ENCODE measurements at places on chromosomes 5 and 9. TPM values are rescaled to one million over a fixed set of nuclear protein-coding genes. Genes with fewer than 3 reads are reported as not detected.
A peak's percentile ranks its signal among the peaks of the same experiment; 100 is the strongest.

DNA sequence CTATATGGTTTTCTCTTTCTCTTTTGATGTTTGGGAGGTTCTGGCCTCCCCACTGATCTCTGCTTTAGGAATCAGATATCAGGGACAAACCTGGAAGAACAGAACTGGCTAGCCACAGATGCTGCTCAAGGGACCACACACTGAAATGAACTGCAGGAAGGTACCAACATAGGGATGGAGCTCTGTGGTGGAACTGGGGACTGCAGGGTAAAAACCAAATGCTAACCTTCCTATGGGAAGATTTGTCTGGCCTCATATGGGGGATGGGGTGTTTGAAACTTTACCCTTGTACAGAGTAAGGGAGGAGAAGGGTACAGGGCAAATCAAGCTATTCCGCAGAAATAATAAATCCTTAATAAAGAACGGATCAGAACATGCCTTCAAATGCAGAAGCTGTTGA is 49.4 kb downstream of the ELOVL7 start:
- no peak for DNase-seq

- DNase-seq, result no peak
These were observed 13.6 kb downstream of the CKMT2 start for GRCh38 chr5:81246697-81247096.

DNA sequence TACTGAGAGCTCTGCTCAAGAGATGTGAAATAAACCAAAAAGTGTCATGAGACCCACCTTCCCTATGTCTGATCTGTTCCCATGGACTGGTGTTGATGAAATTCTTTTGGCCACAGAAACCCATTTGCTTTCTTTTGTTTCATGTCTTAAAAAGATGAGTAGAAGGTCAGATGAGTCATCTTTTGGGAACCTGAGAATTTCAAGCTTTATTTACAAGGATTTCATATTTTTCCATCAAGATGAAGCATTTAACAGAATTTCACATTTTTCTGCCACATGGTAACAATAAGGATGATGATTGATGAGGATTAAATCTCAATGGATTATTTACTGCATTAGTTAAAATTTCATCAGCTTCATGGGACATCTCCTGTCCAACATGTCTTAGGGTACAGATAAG is 337.8 kb downstream of the DEPDC1B start:
- no peak for DNase-seq

DNA sequence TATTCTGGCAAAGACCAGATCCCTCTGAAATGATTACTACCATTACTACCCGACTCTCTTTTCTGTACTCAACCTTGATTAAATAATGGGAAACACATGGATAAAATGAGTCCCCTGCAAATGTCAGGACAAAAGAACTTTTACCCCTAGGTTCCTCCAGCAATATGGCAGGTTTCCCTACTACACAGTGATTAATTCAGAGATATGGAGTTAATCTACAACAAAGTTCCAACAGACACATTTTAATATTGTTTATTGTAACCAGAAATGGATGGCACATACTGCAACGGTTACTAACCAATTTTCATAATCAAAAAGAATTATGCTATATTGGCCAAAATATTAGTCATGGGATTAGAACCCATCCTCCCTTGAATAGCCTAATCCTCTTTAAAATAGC is 294.8 kb downstream of the ATPSCKMT start:
- no peak for DNase-seq

DNA sequence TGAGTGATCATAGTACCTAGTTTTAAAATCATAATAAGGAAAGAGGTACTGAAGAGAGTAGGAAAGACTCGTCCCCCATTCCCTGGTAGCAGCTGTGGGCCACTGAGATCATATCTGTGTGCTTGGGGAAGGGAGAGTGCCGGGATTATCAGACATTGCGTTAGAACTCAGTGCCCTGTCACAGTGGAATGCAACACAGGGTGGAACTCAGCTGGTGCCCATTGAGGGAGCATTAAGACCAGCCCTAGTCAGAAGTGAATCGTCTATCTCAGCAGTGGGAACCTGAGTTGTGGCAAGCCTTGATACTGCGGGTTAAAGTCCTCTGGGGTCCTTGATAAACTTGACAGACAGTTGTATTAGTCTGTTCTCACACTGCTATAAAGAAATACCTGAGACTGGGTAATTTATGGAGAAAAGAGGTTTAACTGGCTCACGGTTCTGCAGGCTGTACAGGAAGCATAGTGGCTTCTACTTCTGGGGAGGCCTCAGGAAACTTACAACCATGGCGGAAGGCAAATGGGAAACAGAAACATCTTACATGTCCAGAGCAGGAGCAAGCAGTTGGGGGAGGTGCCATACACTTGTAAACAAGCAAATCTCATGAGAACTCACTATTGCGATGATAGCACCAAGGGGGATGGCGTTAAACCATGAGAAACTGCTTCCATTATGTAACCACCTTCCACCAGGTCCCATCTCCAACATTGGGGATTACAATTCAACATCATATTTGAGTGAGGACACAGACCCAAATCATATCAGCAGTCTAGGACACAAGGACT is 33.1 kb downstream of the NDUFAF2 start:
- DNase-seq, result no peak

GRCh38 chr5:116371935-116372334 is 202.7 kb downstream of the SEMA6A start:
- no peak for DNase-seq

DNA sequence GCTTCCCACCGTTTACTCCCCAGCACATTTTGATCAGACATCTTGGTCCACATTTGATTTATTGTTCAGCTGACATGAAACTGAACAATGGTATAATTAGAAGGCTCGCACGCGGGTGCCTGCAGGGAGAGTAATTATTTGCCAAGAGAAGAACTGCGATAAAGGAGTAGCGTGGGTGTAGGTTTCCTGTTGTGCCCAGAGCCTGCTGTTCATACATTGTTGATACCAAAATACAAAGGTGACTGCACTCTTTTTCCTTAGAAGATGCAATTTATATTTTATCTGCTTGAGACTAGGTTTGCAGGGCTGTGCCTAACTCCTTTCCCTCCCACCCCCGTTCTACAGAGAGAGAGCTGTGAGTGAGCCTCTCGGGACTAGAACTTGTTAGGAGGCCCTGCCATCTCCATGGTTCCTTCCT is 241.8 kb upstream of the MSX2 start:
- DNase-seq, result no peak

DNA sequence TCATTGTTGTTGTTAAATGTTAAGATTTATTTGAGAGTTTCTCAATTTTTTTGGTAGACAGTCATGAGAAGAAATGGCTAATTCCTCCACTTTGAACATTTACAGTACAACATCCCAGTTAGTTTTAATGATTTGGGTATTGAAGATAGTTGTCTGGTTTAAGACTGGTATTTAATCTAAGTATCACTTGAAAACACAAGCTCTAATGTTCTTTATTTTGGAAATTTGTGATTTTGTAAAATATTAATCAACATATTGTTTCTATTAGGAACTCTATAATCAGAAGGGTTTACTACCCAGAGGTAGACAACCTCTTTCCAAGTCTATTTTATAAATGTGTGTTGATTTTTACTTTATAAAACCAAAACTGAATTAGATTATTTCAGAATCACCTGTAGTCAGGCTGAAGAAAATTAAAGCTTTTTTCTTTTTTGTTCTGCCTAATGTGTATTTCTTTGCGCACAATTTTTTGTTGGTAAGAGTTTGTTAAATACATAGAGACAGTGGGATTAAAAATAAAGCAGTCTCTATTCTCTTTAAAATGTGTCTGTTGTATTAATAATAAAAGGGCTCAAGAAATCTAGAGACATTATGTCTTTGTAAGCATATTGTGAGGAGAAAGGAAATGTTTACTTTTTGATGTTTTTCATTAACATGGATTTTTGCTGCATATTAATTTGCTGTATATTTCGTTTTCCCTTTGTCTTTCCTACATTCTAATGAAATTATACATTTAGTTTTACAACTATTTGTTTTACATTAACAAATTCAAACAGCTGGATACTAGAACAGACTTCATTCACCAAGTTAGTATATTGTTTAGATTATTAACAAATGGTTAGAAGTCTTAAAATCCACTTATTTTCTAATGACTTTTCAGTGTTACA is 3.9 kb upstream of the PURA start:
- peak; percentile 18 for DNase-seq

DNA sequence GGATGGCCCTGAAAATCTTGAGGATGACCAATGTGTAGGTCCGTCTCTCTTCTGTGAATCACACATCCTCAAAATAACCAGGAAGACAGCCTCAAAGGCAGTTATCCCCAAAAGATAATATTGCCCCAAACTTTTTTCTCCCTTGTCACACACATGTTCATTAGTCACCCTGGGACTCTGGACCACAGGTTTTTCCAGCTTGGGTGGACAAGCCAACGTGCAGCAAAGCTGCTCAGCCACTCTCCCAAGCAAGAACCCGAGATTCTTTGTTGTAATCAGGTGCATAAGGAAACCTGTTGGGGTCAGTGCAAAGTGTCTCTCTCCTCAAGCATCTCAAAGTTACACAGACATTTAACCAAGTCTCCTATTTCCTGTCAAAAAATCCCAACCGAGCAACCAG is 196.6 kb downstream of the GNA14 start:
- DNase-seq, result no peak

DNA sequence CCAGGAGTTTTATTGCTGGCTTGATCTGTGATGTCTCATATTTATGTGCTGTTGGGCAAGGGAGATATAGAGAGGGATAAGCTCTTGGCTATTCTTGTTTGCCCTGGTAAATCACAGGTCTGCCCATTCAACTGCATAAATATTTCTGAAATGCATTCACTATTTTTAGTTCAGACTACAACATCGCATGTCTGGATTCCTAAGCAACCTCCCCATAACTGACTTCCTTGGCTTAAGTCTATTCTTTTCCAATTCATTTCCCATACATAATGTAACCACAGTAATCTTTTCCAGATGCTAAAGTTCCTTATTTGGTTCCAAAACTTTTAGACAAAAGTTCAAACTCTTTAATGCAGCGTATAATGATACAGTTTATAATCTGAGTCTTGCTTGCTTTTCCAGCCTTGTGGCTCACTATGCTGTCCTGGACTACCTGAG is 321.4 kb upstream of the ACTBL2 start:
- no peak for DNase-seq

GRCh38 chr5:133370036-133370831 is 242.1 kb downstream of the FSTL4 start:
- DNase-seq, result no peak

DNA sequence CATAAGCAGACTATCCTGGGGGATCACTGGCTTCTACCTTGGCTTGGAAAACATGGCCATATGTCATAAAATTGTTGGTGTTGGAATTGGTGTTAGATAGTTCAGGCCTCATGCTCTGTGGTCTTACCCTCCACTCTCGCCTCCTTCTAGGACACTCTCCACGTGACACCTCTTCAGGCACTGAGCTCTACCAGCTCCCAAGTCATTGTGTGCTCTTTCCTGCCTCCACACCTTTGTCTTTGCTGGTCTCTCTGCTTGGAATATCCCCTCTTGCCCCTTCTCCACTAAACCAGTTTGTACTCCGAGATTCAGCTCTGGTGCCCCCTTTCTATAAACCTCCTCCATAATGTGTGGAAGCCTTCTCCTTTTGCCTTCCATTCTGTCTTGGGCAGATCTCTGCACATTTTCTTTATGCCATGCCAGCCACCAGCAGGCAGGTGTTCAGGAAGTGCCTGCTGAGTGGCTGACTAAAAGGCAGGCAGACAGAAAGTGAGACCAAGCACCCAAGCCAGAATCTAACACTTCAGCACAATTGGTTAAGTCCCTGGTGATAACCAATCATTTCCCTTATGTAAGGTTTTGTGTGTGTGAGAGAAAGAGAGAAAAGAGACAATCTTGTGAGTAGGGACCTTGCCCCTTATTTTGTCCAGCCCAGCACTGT is 37.7 kb downstream of the SAR1B start:
- no peak for DNase-seq

GRCh38 chr9:90018688-90019087 is 413.9 kb downstream of the GADD45G start:
- DNase-seq, result no peak

GRCh38 chr5:93330506-93330905 is 250.5 kb downstream of the NR2F1-AS1 start:
- no peak for DNase-seq

GRCh38 chr5:139888370-139888769 is 92.8 kb downstream of the PSD2 start:
- no peak for DNase-seq

DNA sequence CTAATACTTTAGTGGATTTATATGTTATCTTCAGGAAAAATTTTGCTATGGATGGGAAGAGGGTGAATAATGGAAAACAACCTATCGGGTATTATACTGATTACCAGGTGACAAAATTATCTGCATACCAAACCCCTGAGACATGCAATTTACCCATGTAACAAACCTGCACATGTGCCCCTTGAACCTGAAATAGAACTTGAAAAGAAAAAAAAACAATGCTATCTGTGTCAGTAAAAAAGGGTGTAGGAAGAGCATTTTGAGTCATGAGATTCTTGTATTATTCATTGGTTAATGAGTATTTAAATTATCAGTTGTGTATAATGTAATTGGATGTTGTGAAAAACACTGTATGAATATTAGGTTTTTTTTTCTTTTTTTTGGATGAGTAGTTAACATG is 75.4 kb downstream of the PRR16 start:
- DNase-seq, result no peak

- DNase-seq, result no peak
These were observed 286.6 kb downstream of the CRB2 start for GRCh38 chr9:123642291-123643278.

- no peak for DNase-seq
These were observed 2278.0 kb upstream of the WWC1 start for GRCh38 chr5:166013415-166013814.

GRCh38 chr5:127804886-127805426 is 101.8 kb downstream of the CCDC192 start:
- no peak for DNase-seq

GRCh38 chr5:138692370-138692769 is 60.9 kb upstream of the CTNNA1 start:
- DNase-seq, result no peak

DNA sequence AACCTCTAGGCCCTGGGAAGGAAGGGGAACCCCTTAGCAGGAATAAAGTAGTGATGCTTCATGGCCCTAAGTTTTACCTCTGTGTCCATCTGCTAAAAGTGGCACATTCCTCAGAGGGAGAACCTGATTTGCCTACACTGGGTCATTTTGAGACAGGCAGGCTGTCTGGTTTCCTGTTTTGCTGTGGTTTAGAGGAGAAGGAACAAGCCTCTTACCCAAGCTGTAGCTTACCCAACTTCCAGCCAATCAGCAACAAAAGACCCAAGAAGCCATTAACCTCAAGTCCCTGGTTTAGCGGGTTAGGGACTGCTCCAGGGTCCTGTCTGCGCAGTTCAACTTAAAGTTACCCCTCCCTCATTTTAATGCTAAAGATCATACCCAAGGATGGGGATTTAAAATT is 411.0 kb downstream of the MAT2B start:
- DNase-seq, result peak; percentile 33

DNA sequence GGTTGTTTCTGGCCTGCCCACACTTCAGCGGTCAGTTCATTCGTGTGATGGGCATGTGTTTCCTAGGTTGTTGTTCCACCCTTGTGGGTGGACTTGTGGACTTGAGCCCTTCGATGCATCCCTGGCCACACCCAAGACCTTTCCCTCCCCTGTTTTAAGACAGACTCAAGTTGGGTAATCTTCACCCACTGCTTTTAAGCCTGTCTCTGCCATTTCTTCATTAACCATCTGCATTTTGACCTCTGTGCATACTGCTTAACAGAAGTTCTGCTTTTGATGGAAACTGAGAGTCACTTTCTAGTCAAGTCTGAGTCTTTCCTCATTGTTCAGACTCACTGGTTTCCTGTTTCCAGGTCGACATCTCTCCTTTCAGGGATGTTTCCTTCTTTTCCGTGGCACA is 233.7 kb downstream of the ARHGEF28 start:
- no peak for DNase-seq

Gene AGXT2
- 0.55 TPM for polyA plus RNA-seq

Gene QSOX2
- polyA plus RNA-seq, result 12.3 TPM

Gene HAPLN1
- 2.0 TPM for polyA plus RNA-seq

Gene OR1J2
- not detected for polyA plus RNA-seq

Gene S100Z
- polyA plus RNA-seq, result 0.32 TPM

Gene C9orf78
- 71.9 TPM for polyA plus RNA-seq
